ENCODE measurements at places on chromosomes 4 and X.

DNA sequence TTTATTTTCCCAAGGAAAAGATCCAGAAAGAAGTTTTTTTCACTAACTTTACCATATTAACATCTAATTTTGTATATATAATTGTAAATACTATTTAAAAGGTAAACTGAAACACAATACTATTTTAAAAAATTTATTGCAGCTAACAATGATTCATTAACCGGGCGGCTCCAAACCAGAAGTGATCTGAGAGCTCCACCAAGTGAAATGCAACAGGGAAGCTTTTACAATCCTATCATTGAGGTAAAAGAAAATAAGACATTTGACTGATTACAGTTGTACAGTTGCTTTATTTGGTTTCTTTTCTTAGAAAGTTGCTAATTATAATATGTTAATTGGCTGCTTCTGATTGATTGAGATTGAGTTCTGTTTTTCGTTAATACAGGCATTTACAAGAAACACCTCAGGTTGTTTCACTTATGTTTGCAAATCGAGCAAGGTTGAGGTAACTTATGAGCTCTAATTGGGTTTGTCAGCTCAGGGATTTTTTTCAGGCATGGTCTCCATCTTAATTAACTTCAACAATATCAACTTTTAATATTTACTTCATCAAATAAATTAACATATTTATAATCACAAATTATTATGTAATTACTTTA, 220.2 kb upstream of the UGT8 start:
- no peak for DNase-seq

- DNase-seq: no peak
Observed at GRCh38 chr4:141099326-141099725, 33.9 kb downstream of the RNF150 start.

DNA sequence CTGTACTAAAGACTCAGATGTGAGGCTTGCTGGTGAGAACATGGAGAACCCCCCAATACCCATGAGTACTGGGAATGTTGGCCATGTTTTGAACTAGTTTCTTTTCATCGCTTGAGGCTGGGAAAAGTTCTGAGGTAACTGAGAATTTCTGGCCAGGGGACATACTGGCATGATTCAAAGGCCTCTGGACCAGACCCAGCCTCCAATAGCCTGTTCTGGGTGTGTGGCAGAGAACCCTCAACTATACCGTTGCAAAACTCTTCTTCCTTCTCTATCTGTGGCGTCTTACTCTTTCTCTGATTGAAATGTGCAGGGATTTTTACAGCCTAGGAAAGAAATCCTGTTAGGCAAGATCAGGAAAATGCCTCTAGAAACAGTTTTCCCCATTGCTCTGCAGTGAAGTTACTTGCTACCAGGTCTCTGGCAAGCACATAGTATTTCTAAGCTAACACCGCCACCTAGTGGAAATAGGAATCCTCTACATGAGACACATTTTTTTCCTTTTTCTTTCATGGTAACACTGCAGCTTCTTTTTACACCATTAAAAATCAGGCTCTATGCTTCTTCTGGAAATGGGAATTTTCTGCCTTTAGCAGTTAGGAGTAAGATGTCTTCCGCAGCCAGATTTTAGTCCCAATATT, 170.7 kb upstream of the ZCCHC13 start:
- DNase-seq: no peak

DNA sequence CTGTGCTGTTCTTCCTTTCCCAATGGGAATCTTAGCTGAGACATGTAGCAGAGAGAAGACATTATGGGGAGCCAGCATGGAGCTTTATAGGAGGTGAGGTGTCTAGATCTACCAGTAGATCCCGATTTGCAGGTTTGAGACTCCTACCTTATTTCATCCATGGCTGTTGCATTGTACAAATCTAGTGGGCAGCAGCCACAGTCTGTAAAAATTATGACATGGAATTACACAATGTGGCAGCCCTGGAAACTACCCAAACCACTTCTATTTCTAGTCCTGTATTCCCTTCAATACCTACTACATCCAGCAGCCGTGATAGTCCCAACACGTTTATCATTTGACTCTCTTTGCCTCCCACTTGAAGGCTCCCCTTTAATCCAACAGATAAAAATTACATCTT, 8.1 kb downstream of the ATP7A start:
- DNase-seq: no peak

- no peak for DNase-seq
Observed at GRCh38 chr4:26039639-26040359, 125.8 kb downstream of the SMIM20 start.

GRCh38 chr4:112978691-112979472, 70.6 kb upstream of the ANK2 start:
- DNase-seq: no peak

DNA sequence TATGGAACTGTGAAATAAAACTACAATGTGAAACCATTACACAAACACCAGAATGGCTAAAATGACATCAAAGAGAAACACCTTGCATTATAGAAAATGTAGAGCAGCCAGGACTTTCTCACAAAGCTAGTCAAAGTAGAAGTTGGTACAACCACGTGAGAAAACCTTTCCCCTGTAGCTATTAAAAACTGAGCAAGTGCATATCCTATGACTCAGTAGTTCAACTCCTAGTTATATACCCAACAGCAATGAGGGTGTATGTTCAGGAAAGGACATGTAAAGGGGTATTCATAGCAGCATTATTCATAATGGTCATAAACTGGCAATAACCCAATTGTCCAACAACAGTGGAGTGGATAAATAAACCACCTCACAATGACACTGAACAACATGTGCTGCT, 177.5 kb upstream of the NUDT10 start:
- DNase-seq: no peak

- DNase-seq: no peak
Observed at GRCh38 chrX:41516456-41516855, 69.3 kb downstream of the NYX start.

DNA sequence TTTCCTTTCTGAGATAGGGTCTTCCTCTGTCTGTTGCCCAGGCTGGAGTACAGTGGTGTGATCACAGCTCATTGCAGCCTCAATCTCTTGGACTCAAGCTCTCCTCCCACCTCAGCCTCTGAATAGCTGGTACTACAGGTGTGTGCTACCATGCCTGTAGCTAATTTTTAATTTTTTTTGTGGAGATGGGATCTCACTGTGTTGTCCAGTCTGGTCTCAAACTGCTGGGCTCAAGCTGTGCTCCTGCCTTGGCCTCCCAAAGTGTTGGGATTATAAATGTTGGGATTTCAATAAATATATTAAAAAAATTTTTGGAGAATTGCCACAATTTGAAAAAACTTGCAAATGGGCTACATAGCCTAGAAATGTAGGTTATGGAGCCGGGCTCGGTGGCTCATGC, 18.5 kb downstream of the RAPGEF2 start:
- DNase-seq: no peak

DNA sequence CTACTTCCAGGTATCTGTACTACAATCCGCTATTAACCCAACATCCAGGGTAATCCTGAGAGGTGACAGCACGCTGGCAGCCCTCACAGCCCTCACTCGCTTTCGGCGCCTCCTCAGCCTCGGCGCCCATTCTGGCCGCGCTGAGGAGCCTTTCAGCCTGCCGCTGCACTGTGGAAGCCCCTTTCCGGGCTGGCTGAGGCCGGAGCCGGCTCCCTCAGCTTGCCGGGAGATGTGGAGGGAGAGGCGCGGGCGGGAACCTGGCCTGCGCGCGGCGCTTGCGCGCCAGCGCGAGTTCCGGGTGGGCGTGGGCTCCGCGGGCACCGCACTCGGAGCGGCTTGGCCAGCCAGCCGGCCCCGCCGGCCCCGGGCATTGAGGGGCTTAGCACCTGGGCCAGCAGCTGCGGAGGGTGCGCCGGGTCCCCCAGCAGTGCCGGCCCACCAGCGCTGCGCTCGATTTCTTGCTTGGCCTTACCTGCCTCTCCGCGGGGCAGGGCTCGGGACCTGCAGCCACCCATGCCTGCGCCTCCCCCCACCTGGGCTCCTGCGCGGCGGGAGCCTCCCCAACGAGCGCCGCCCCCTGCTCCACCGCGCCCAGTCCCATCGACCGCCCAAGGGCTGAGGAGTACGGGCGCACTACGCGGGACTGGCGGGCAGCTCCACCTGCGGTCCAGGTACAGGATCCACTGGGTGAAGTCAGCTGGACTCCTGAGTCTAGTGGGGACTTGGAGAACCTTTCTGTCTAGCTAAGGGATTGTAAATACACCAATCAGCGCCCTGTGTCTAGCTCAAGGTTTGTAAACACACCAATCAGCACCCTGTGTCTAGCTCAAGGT, 87.3 kb downstream of the PRSS12 start:
- DNase-seq: peak; percentile 37

DNA sequence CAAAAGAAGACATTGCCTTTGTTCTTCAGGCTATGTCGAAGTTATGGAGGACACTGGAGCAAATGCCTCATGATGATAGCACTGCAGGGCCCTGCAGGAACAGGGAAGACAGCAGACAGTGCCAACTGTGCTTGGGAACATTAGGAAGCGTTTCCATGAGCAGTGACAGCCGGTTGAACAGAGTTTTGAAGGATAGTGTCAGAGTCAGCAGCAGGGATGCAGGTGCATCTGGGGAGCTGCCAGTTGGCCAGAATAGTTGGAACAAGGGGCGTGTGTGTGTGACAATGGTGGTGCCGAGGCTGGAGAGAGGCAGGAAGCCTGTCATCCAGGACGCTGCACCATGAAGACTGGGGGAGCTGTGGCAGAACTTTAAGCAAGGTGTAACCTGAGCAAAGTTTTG, 88.6 kb downstream of the SHROOM3 start:
- no peak for DNase-seq

DNA sequence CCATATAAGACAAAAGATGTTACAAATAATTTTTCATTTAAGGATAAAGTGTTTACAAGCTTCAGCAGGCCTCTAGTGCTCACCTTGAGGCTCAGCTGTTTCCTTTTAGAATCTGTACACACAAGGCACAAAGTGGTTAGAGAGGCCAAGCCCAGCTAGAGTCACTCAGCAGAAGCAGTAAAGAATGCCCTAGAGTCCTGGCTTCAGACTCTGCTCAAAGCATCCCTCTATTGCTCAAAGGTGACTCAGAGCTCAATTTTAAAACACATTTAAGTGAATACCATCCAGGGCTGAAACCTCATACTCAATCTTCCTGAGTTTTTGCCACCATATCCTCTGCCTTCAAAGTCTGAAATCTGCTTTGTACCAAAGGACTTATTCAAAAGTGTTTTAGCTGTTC, 22.6 kb upstream of the PHF8 start:
- no peak for DNase-seq

GRCh38 chr4:105280338-105281123, 133.9 kb downstream of the TET2 start:
- DNase-seq: no peak

DNA sequence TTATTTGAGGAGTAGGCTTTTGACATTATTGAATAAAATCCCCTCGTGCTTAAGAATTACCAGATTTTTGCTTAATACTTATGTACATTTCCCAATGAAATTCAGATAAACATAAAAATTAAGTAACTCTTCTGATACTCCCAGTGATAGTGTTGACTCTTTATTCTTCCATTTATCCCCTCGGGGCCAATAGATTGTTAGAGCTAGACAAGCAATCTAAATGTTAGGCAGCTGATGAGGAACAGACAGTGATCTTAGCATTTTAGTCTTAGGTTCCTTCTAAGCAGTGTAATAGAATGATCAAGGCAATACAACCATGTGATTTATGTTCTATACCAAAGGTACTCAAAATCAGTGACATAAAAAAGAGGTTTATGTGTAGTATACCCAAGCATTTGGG, 68.7 kb downstream of the USP9X start:
- DNase-seq: no peak

DNA sequence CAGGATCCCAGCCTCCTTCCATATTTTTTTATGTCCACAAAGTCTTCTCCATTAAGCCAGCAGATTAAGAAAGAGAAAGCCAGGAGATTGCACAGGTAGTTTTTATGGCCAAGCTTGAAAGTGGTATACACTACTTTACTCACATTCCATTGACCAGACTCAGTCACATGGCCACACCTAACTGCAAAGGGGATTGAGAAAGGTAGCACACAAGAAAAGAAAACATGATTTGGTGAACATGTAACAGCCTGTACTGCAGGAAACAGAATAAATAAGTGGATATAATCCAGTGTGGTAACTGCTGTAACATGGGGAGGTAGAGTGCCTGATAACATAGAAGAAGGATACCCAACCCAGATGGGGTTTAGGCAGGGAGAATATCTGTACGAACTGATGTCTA, 43.9 kb downstream of the HOPX start:
- no peak for DNase-seq

GRCh38 chr4:181017038-181017437, 1226.2 kb upstream of the TENM3 start:
- DNase-seq: no peak

- DNase-seq: peak; percentile 50
Observed at GRCh38 chrX:118528071-118528737, 32.6 kb downstream of the DOCK11 start.

DNA sequence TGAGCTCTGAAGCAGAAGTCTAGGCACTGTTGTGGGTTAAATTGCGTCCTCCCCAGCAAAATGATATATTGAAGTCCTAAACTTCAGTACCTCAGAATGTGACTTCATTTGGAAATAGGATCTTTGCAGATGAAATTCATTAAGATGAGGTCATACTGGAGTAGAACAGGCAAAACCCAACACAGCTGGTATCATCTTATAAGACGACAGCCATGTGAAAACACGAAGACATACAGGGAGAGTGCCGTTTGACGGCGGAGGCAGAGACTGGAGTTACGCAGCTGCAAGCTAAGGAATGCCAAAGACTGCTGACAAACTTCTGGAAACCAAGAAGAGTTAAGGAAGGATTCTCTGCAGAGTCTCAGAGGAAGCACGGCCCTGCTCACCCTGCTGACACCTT, 241.5 kb downstream of the MAML3 start:
- no peak for DNase-seq

- no peak for DNase-seq
Observed at GRCh38 chr4:1277667-1278665, 11.7 kb upstream of the MAEA start.

GRCh38 chr4:137474711-137475301, 57.5 kb downstream of the PCDH18 start:
- DNase-seq: no peak

- DNase-seq: no peak
Observed at GRCh38 chr4:12203945-12204344, 775.3 kb upstream of the HS3ST1 start.

- DNase-seq: no peak
Observed at GRCh38 chrX:118493653-118494297, 1.8 kb upstream of the DOCK11 start.

DNA sequence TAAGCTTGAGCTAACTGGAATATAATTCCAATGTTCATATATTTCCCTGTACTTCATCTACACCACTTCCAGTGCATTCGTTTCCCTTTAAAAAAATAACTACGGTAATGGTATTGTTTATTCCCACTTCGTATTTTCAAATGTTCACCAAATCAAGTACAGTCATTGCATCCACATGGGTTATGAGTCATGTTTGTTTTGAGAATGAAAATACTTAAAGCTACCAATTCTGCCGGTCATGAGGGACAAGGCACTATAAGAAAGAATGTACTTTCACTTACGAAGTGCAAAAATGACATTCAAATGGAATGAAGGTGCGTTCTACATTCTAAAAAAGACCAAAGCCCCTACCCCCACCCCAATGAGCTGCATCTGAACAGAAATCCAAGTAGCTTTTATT, 174.4 kb upstream of the FGF13 start:
- no peak for DNase-seq

GRCh38 chrX:131633285-131633917, 89.5 kb downstream of the OR13H1 start:
- peak; percentile 35 for DNase-seq

Measured in stimulated activated naive CD8-positive, alpha-beta T cell treated with anti-CD3 and anti-CD28 coated beads, Interleukin-15, Interleukin-2, amounts not matched to agents 100 U/mL and 50 U/mL, for 24 hours (primary cell).